NCI-H524 (cell line): ENCODE measurements at places on chromosomes 12 and 14.

DNA sequence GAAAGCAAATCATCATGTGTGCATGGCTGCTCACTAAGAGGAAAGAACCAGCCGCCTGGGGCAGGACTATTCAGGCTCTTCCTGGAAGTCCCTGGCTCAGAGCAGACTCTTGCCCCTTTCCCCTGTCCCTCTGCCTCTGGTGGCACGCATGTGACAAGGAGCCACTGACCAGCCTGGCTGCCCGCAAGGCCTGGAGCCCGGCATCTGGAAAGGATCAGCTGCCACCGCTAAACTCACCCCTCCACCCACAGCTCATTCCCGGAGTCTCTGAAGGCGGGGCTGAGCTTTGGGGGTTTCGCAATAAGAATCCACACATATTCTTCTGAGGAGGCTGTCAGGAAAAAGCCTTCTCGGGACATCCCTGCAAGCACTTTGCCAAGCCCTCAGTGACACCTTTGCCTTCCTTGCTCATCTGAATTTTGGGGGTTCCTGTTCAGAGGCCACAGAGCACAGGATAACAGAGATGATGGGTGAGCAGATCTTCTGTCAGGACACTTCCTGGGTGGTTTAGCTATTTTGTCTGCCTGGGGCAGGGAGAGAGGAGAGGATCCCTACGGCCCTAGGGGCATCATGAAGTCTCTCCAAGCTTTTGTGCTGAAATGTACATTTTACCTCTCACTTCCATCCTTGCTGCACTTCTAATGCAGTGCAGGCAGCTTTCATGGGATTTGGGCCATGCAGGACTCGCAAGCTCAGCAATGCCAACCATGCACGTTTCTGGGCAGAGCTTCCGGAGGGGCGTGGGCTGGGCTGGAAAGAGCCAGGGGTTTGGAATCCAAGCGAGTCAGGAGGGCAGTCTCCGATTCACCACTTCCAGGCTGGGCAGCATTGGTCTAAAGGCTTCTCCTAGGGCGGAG, 124.8 kb upstream of the MAP1LC3B2 start:
- DNase-seq = peak; percentile 32

GRCh38 chr14:31241450-31242114, 34.0 kb upstream of the HECTD1 start:
- DNase-seq = no peak

- DNase-seq = no peak
Measured at GRCh38 chr12:92275443-92276154, 130.0 kb upstream of the BTG1 start.

- DNase-seq = no peak
Measured at GRCh38 chr12:44078273-44078672, 242.4 kb downstream of the TMEM117 start.

- no peak for DNase-seq
Measured at GRCh38 chr12:129489100-129489676, 414.6 kb downstream of the TMEM132D start.

GRCh38 chr12:50932787-50933280, 19.5 kb upstream of the HIGD1C start:
- DNase-seq = no peak

DNA sequence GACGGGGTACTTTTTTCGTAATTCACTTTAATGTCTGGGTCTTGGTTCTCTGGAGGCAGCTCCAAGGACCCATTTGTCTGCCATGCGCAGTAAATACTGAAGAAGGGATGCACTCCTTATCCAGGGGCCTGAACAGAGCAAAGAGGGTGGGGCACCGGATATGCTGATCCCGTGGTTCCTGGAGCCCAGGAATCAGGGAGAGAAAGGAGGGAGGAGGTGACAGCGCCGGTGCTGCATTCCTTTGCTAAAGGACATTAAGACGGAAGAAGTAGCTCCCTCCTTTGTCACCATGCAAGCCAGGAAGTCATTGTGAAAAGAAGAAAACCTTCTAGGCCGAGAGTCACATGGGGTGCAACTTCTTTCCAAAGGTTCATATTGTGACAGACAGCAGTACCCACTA, 1057.7 kb downstream of the VRK1 start:
- no peak for DNase-seq

DNA sequence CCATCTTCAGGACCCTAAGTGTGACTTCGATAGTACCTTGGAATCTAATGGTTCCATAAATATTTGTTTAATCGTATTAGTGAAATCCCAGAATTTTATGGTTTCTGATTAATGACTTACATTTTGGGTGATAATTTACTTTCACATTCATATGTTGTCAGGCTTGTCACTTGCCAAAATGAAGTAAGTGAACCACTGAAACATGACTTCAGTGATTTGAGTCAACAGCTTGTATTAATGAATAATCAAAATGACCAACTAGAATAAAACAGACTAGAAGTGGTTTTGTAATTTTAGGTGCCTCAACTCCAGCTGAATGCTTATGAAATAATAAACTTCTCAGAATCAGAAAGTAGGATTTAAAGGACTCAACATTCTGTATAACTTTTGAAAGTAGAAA, 517.1 kb downstream of the PRKD1 start:
- no peak for DNase-seq

GRCh38 chr14:66216763-66217162, 269.4 kb upstream of the CCDC196 start:
- no peak for DNase-seq

GRCh38 chr12:13727707-13728195, 253.7 kb downstream of the GRIN2B start:
- no peak for DNase-seq

DNA sequence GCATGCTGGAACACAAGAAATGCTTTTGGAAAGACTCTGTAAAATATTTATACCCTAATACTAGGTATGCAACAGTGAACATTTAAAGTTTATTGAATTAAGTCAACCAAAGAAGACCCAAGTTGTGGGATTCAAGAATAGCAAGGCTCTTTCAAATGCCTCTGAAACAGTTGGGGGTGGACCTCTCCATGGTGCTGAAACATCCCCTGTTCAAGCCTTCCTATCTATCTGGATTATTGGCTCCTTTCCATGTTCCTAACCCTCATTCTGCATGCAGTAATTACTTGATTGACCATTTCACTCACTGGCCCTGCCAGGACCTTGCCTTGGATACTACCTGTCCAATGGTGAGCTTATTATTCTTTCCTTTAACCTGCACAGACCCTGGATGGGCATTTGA, 349.7 kb downstream of the NRXN3 start:
- no peak for DNase-seq

DNA sequence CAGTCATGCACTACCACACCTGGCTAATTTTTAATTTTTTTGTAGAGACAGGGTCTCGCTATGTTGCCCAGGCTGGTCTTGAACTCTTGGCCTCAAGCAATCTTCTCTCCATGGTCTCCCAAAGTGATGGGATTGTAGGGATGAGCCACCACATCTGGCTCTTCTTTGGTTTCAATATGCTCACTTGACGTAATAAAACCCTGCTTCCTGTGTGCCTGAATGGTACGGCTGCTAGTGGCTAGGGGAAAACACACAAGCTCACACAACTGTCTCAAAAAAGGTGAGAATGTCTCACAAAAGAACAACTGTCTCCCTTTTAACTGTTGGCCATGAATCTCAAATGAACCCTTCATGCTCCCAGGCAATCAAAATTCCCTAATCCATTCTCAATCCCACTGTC, 15.0 kb downstream of the C1S start:
- DNase-seq = no peak

DNA sequence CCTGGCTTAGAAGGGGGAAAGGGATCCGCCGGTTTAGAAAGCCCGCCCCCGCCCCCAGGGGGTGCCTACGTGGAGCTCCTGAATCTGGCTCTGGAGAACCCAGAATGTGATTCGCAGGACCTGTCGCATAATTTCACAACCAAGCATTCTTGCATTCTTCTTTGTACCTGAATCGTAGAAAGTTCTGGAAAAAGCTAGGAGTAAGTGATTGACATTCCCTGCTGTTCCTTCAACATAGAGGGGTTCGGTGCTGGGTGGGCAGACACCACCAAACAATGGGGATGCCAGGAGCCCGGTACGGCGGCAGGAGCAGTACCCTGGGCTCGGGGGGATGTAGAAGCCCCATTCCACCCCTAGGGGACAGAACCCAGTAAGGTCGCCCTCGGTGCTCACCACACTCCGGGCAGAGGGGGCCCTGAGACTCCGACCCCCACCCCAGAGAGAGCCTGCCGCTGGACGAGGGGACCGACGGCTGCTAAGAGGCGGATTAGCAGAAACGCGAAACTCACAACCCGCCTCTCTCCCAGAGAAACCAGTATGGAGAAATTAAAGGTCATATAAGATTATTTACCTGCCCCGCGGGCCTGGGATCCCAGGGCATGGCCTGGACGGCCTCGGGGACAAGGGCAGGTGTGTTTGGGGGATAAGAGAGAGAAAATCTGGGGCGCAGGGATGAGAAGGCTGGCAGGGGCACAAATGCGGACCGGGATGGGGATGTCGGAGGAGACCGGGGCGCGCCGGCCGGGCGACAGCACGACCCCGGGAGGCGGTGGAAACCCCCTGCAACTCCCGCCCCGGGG, 520 bp downstream of the CSRP2 start:
- peak; percentile 33 for DNase-seq

GRCh38 chr12:47742253-47742825, 16.3 kb downstream of the RAPGEF3 start:
- peak; percentile 36 for DNase-seq

GRCh38 chr12:124993626-124994436, at the start of gene BRI3BP:
Gene BRI3BP (plus strand): TSS chr12:124993645. CDS start chr12:124993791, 146 bp downstream.
- DNase-seq = no peak

DNA sequence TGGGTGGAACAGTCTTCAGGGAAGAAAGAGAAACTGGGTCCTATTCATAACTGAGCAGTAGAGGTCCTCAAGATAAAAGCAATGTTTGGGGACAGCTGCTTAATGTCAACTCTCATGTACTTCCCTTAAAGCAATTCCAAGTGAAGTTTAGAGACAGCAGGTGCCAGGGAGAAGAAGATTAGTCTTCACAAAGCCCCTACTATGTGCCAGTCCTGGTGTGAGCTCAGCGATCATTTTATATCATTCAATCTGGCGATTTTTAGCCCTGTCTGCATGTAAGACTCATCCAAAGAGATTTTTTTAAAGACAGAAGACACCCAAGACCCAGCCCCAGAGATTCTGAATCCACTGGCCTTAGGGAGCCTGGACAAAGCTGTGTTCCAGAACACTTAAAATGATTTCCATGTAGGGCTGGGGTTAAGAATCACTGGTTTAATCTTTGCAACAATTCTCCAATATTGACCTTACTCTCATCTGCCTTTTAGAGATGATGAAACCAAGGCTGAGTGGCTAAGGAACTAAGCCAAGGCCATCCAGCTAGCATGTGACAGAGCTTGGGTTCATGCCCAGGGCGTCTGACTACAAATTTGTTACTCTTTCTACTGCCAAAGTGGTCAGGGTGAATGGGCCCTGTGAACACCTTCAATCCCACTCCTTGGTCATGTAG, 404.5 kb upstream of the TBX3 start:
- no peak for DNase-seq

DNA sequence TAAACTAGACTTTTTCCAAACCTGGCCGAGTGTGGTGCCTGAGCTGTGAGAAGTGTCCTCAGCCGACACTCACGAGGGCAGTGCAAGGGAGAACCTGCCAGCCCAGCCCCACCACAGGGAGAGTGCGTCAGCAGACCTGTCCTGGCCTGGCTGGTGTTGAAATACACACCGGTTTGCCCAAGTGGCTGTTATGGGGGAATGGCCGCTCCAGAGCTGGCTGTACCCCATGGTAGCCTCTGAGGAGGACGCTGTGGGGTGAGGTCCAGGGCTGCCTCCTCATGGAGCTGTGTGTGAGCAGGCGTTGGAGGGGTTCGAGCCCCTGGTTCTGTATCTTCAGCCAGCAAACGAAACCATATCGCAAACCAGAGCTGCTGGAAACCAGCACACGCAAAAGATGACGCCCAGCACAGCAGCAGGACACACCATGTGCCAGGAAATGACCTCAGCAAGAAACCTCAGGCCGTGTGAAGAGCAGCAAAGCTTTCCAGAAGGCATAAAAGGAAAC, 9.4 kb downstream of the ANKRD9 start:
- no peak for DNase-seq

GRCh38 chr12:31026202-31026601, 47.5 kb upstream of the DDX11 start:
- no peak for DNase-seq

DNA sequence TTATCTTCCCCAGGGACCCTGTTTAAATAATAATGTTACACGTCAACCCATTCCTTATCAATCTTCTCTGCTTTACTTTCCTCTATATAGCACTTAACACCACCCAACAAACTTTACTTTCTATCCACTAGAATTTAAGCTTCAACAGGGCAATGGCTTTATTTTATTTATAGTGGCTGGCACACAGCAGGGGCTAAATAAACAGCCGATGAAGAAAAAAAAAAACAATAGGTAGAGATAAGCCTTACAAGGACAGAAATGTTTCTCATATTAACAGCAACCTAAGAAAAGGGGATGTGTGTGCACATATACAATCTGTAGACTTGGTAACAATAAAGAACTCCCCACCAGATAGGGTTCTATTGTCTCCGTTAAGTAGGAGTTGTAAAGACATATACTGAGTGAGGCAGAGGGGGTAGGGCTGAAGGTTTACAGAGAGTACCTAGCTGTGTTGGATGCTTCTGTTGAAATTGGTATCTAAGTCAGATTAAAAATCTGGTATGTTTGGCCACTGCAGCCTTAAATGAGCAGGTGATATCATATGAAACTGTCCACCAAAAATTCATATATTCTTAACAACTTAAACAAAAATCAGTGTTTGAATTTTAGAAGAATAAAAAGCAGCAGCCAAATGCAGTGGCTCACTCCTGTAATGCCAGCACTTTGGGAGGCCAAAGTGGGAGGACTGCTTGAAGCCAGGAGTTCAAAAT, 24.7 kb upstream of the AP4S1 start:
- DNase-seq = no peak

- no peak for DNase-seq
Measured at GRCh38 chr14:68694516-68695235, 98.2 kb downstream of the ZFP36L1 start.

GRCh38 chr14:65959563-65960024, 526.6 kb upstream of the CCDC196 start:
- peak; percentile 80 for DNase-seq

DNA sequence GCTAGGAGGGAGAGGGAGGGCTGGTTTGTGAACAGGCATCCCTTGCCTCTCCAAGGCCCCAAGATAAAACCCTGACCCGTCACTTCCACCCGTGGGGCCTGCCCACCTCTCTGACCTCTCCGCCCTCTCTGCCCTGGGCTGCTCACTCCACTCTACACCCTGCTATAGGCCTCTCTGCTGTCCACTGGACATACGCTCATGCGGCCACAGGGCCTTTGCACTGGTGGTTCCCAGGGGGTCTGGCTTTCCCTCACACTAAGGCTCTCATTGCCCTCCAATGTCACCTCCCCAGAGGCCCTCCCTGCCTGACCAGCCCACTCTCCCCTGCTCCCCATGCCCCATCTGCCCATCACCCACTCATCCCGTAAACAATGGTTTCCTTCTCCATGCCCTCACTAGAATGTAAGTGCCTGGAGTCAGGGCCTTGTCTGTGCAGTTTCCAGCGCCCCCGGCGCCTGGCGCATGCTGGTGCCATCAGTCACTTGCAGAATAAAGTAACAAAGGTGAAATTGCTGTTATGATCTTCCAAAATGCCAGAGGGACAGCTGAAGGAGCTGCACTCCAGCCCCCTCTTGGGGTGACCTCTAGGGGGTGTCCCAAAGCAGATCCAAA, 73.6 kb downstream of the RFLNA start:
- no peak for DNase-seq
